ENCODE measurements at places on chromosomes 12 and 14. TPM values are rescaled to one million over a fixed set of nuclear protein-coding genes. Genes with fewer than 3 reads are reported as not detected.

DNA sequence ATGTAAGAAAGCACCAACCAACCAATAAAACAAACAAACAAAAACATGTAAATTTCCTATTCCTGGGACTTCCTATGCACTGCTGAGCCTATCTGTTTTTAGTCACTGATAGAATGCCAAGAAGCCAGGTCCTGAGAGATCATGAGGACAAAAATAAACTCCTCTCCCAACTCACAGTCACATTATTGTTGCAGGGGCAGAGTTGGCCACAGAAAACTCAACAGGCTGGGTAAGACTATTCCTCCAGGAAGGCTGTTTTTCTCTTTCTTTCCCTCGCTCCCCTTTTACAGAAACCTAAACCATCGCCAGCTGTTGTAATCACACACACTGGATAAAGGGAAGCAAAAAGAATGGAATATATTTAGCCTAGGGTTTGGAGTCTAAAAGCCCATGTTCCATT, 55.8 kb upstream of the METAP2 start:
- DNase-seq = no peak

Gene TCP11L2
- polyA plus RNA-seq = 15.6 TPM

Gene ATG14
- polyA plus RNA-seq = 12.7 TPM

- no peak for DNase-seq
These were observed 8.2 kb downstream of the CHST11 start for GRCh38 chr12:104464899-104465298.

DNA sequence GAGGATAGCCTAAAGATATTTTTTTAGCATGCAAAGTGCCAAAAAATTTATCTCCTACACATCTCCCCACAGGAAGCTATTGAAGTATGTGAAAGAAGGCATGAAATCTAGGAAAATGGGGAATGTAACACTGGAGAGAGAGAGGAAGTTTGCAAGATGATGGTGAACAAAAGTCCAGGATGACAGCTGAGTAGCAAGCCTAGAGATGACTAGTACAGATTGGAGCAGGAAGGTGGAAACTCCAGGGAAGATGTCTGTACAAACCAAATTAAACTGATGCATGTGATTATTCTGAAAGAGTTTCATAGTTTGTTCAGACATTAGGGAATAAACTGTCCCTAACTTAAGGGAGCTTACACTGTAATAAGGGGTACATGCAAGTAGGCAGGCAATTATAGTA, 99.3 kb downstream of the RAD51B start:
- no peak for DNase-seq

Gene KRT75
- polyA plus RNA-seq = not detected

Gene P2RX2
- polyA plus RNA-seq = not detected

DNA sequence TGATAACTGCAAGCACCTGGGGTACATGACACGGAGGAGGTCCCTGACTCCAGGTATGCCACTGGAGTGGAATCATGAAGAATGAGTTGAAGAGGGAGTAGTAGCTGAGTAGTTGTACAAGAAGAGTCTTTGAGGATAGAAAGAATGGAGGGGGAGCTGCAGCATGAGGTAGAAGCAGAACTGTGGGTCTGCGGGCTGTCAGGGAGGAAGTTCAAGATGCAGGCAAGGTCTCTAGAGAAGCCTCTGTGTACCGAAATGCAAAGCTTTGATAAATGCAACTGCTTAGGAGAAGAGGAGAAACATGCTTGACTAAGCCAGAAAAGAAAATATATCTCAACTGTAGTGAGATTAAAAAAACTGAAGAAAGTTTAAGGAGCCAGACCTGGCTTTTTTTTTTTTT, 91.5 kb downstream of the CPNE8 start:
- no peak for DNase-seq

Gene ANG
- polyA plus RNA-seq = 2.9 TPM

Gene MUCL1
- not detected for polyA plus RNA-seq

- DNase-seq = no peak
These were observed 72.9 kb downstream of the FRMD6 start for GRCh38 chr14:51724650-51725049.

DNA sequence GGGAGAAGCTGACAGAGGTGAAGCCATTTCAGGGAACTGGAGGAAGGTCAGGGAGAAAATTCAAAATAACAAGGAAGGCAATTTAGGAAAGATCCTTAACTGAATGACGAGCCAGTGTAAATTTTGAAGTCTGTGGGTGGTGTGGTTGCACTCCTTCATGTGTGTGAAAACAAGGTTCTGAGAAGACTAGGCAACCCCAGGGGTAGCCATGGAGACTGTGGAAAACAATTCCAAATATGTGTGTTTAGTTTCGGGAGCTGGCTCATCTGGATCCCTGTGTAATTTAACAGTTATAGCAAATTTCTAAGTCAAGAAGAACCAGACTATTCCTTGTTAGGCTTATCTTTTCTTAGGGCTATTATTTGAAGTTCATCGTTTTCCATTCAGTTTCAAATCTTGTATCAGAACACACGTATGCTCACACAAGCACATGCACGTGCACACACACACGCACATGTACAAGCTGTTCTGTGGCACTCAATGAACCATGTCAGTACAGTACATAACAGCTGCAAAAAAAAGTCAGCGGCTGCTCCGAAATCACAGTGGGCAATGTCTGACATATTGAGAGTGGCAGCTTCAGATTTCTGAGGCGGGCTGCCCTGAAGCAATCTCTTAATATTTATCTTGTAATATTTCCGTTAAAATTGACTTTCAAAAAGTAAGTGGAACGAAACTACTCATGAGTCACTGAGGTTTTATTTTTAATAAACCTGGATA, 411.2 kb downstream of the AEBP2 start:
- no peak for DNase-seq

DNA sequence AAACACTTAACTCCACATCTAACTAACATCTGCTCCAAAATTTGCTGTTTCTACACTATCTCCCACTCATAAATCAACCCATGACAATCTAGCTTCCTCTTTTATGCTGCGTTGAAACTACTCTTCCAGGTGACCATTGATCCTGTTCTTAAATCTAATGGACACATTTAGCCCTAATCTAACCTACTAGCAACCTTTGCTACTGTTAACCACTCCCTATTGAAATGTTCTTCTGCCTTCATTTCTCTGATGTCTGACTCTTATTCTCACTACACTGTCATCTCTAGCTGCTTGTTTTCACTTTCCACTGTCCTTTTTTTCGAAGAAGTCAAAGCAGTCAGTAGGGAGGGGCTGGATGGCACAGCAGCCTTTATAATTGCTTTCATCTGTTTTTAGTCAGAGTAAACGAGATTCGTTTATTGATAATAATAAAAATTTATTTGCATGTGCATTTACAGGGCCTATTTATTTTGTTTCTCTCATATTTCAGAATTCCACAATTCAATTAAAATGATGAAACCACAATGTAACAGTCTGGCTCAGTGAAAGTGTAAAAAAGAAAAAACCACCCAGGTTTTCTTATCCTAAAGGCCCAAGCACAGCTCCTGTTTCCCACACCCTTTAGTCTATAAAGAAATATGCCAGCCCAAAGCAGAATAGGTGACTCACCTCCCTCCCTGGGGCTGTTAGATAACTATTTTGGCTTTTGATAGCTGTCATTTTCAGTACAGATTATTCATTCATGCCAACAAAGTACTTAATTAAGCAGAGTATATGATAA, 44.9 kb downstream of the ATP2B1 start:
- DNase-seq = no peak

Gene CPNE6
- not detected for polyA plus RNA-seq

Gene ISM2
- polyA plus RNA-seq = not detected

DNA sequence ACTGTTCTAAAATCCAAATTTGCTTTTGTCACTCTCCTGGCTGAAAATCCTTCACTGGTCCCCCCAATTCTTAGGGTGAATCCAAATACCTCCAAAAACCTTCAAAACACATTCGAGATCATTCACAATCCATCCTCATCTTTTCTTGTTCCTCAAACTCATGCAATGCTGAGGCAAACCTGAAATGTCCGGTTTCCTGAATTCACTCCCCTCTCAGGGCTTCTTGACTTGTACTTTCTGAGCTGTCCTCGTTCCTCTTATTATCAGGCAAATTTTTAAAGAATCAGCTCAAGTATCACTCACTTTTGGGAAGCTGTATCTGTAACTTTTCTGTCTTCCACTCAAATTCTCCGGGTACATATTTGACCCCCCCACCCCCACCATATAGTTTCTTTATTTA, 84.9 kb upstream of the DUSP6 start:
- no peak for DNase-seq

Gene SPTB
- polyA plus RNA-seq = 210 TPM

- DNase-seq = no peak
These were observed 235 bp downstream of the RAB2B start for GRCh38 chr14:21476523-21476924.

Gene B4GALNT3
- 16.0 TPM for polyA plus RNA-seq

- DNase-seq = no peak
These were observed 109.8 kb upstream of the FUT8 start for GRCh38 chr14:65302571-65303189.

Gene ASPG
- polyA plus RNA-seq = 3.5 TPM

Gene KRT73
- not detected for polyA plus RNA-seq
